ENCODE measurements at places on chromosomes 6 and 20.

GRCh38 chr6:81816380-81816779 is 63.9 kb upstream of the TENT5A start:
- DNase-seq, result no peak

DNA sequence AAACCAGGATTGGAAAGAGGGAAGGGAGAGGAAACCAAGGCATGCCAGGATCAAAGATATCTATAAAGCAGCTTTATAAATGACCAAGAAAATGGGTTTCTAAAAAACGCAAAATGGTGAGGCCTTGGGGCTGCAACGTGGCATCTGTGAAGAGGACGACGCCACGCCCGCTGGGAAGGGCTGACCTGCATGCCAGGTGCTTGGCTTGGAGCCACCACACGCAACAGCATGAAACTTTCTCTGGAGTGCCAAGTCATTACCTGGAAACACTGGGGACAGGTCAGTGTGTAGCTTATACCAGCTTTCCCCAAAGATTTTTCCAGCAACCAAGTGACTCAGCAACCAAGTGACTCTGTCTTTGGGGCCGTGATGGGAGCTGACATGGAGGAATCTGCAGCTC is 82.5 kb downstream of the POPDC3 start:
- no peak for DNase-seq

DNA sequence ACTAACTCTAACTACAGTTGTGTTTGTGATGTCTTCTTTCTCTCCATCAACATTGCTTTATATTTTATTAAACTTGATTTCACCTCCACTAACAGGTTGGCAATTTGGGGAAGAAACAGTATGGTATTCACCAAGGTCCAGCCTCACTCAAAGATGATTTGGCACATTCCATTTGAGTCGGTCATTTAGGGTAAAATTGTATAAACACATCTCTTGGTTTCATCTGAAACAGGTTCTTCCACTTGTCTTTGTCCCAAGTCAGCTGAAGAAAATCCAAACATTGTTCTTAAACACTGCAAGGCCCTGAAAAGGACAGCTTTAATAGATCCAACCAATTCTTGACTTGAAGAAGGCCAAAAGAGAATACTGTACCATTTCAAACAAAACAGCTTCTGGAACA is 104.9 kb upstream of the NT5E start:
- DNase-seq, result no peak

DNA sequence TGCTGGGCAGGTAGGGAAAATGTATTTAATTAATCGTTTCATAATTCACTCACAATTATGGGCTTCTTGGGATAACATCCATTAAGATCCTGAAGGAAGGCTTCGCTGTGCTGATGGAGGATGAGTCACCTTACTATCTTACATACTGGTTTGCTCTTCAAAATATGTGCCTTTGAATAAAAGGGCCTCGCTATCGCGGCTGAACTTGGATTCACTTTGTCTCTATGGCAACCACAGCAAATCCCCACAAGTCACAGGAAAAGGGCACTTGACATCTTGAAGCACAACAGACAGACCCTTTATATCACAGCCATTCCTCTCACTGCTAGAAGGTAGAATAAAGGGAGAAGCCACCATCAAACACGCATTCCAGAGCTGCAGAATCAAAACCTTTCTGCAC is 141.3 kb upstream of the MYLIP start:
- DNase-seq, result no peak

GRCh38 chr6:30601436-30601814 is 15.6 kb downstream of the PPP1R10 start:
- DNase-seq, result no peak

DNA sequence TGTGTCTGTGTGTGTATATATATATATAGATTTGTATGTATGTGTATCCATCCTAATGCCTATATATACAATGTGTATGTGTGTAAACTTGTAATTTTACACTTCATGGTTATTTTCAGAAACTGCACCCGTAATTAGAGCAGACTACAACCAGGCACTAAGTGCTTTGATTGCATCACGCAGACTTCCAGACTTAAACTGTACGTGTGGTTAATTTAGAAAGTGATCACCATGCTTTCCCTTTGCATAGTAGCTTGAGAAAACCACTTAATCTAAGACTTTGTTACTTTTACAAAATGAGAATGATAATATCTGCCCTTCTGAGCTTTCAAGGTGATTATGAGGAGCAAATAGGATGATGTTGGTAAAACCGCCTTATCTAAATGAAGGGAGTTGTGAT is 50.1 kb upstream of the E2F3 start:
- DNase-seq, result no peak

- no peak for DNase-seq
Observed at GRCh38 chr6:2042956-2043648, 202.3 kb downstream of the GMDS start.

GRCh38 chr6:98532004-98532403 is 302.4 kb upstream of the POU3F2 start:
- no peak for DNase-seq

- no peak for DNase-seq
Observed at GRCh38 chr6:32837651-32838113, 857 bp downstream of the TAP2 start.

DNA sequence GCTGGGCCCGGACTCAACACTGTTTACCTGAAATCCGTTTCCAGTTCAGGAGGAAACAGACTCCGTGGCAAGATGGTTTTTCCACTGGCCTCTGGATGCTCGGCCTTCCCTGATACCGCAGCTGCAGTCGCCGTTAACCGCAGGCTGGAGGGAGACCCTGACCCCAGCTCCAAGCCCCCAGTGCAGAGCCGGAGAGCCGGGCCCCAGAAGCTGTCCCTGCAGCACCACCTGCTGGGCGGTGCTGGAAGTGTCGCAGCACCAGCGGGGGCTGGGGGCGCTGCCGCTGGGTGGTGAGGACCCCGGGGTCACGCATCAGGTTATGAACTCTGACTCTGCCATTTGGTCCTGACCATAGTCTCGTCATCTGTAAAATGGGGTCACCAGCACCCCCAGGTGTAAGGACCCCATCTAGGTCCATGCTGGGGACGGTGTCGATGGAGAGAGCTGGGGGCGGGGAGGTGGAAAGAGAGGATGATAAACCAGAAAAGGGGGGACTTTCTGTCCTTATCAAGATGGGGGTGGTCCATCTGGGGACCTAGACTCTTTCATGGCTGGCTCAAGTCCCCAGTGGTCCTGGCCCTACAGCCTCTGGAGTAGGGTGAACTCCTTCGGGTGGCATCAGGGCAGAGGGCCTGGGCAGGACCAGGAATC is 20.8 kb upstream of the CHRNA4 start:
- no peak for DNase-seq

DNA sequence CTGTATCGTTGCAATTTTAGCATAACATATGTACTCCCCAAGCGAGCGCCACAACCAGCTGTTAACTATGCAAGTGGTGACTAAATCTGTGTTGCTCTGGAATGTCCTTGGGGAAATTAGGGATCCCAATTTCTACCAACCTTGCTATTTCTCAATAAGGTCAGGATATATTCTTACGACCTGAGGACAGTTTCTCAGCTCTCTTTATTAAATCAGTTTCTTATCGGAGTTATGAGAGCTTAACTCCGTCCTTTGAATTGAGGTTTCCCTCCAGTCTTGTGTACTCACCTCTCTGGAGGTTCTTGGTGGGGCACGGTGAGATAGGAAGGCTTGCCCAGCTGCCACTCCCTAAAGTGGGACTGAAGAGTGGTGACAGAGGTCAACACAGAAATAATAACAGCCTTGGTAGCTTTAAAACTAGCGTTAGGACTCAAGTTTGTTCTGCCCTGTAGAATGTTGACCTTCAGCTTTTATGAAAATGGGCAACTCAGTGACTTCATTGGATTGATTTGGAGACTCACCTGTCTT is 694 bp downstream of the MRPS18B start:
- peak; percentile 46 for DNase-seq

GRCh38 chr20:37919389-37920040 is 16.6 kb downstream of the VSTM2L start:
- no peak for DNase-seq

- no peak for DNase-seq
Observed at GRCh38 chr6:44249082-44249748, 2.3 kb downstream of the HSP90AB1 start.

DNA sequence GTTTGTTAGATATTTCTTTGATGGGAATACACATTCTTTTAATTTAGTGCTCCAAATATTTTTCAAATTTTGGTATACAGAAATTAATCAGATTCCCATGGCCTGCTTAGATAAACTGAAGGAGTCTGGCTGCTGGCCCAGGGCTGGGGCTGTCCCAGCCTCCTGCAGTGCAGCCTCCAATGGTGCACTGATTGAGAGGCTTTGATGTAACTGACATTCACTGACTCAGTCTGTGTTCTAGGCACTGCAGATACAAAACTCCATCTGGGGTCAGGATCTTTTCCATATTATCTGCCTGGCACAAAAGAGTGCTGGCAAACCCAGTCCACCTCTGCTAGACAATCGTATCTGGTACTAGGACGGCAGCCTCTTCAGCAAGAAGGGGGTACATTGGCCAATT is 64.8 kb downstream of the GRIK2 start:
- DNase-seq, result no peak

- DNase-seq, result no peak
Observed at GRCh38 chr20:35575958-35576357, 34.1 kb downstream of the ERGIC3 start.

DNA sequence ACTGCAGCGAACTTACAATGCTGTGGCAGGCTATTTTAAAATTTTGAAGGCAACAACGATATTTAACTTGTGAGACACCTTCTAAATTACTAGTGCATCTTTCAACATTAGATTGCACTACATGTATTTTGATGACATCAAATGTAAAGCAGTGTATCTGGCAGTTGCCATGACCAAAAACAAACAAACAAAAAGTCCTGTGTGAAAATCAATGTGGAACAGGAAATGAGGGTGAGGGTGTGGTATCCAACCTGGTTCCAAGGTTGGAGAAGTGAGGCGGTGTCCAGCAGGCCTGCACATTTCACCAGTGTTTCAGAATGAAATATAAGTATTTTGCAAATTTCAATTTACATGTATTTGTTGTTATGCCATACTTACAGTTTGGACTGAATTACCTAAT is 112.0 kb downstream of the LAMP5 start:
- no peak for DNase-seq
